NCI-H2171 (cell line): ENCODE measurements at places on chromosomes 3 and 15.

- no peak for DNase-seq
Measured at GRCh38 chr3:27686642-27687041, 35.5 kb downstream of the EOMES start.

GRCh38 chr3:12468276-12468675, 16.0 kb upstream of the TSEN2 start:
- DNase-seq = no peak

GRCh38 chr15:64930019-64930652, 18.4 kb downstream of the ANKDD1A start:
- DNase-seq = no peak

GRCh38 chr3:54917174-54917573, 10.7 kb downstream of the LRTM1 start:
- DNase-seq = no peak

DNA sequence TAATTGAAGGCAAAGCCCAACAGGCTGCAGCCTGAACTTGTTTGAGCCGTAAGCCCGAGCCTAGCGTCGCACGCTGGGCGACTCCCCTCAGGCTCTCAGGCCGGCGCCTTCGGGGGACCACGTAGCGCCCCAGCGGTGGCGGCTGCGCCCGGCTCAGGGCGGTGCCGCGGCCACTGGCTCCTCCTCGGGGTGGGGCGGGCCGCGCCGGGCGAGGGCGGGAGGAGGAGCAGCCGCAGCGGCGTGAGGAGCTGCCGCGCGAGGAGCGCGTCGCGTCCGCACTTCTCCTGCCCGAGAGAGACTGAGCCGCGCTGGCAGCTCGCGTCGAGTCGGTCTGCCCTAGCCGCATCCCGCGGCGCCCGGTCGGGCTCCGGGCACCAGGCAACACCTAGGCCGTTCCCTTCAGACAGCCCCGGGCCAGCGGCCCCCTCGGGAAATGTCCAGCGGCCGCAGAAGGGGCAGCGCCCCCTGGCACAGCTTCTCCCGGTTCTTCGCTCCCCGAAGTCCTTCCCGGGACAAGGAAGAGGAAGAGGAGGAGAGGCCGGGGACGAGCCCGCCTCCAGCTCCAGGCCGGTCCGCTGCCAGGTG, at the start of gene CRYBG3:
Gene CRYBG3, plus strand, starts transcription at position 238 of the 585 bp plus-strand sequence. Its CDS starts 196 bp downstream, at position 434.
- DNase-seq = peak; percentile 83

- DNase-seq = no peak
Measured at GRCh38 chr3:140553591-140553990, 124.3 kb upstream of the TRIM42 start.

- no peak for DNase-seq
Measured at GRCh38 chr15:75646112-75646943, 1.4 kb upstream of the SNX33 start.

- no peak for DNase-seq
Measured at GRCh38 chr3:62184559-62184958, 188.8 kb downstream of the FEZF2 start.

- DNase-seq = no peak
Measured at GRCh38 chr15:64969401-64969800, 20.3 kb downstream of the SPG21 start.

DNA sequence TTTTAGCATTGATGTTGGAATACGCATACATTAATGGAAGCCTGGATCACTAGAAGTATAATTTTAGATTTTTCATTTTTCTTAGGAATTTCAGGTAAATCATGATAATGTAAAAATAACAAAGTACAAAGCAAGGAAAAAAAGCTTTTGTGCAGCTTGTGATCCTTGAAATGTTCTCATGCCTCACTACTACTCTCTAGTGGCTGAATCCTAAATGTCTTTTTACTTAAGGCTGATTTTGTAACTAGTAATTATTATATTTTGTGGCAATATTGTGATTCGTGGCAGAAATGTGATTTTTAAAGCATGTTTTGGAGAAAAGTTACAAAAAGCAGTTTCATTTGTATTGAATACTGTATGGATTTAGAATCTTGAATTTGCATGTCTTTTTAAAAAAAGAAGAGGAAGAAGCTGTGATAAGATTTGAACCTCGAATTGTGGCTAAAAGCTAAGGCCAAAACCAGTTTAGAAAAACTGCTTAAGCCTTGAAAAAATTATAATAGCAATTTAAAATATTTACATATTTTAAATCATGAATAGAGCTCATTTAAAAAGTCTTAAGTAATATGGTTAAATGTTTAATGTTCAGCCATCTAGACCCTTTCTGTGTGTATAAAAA, 39.0 kb downstream of the U2SURP start:
- peak; percentile 3 for DNase-seq

- no peak for DNase-seq
Measured at GRCh38 chr3:155076888-155077287, 3.2 kb upstream of the MME start.

- no peak for DNase-seq
Measured at GRCh38 chr3:105304487-105304886, 62.2 kb upstream of the ALCAM start.

DNA sequence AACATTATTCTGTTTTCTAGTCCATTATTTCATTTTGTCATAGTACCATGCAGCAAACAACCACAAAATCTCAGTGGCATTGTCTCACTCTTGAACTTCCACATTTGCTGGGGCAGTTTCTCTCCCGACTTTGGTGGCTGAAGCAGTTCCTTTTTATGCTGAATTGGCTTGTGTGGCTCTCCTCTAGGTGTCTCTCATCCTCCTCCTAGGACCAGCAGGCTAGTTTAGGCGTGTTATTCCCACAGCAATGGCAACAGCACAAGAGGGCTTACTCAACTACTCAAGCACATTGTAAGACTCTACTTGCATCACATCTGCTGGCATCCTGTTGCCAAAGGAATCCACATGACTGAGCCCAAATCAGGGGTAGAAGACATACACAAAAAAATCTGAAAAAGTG, 201.8 kb upstream of the KCNH8 start:
- DNase-seq = no peak

GRCh38 chr15:71337197-71337845, 222.1 kb downstream of the THSD4 start:
- no peak for DNase-seq

GRCh38 chr3:133041524-133041829, 3.3 kb downstream of the TMEM108 start:
- DNase-seq = no peak

- DNase-seq = no peak
Measured at GRCh38 chr3:4493941-4494894, 1.1 kb downstream of the ITPR1 start.

- DNase-seq = no peak
Measured at GRCh38 chr3:138381950-138382715, 33.8 kb downstream of the MRAS start.

GRCh38 chr15:57393061-57393460, 16.8 kb downstream of the CGNL1 start:
- DNase-seq = no peak

GRCh38 chr3:100395679-100396431, 5.0 kb downstream of the TOMM70 start:
- no peak for DNase-seq

DNA sequence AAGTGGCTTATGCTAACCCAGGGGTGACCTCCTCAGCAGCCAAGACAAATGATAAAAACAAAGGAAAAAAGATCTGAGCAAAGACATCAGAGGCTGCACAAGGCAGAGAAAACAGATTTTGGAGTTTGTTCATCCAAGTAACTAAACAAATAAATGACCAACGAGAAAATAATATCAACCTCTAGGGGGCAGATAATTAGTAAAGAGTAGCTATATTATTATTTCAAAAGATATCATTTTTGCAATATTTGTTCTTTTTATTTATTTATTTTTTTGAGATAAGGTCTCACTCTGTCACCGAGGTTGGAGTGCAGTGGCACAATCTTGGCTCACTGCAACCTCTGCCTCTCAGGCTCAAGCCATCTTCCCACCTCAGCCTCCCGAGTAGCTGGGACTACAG, 101.8 kb downstream of the PCCB start:
- no peak for DNase-seq

DNA sequence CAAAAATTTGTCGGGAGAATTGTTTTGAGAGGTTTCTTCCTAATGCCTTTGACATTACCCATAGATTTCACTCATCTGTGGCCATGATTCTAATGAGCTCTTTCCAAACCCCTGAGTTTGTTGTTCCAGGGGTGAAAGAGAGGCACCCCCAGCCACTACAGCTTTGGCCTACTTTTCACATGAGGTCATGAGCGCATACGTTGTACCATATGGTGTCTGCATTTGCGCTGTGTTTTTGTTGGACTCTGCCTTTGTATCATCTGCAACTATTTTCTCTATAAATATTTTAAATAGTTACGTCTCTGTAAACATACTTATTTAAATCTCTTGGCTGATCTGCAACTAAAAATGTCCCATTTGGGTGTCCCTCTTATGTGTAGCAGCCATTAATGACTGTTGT, 107.9 kb downstream of the LRTM1 start:
- no peak for DNase-seq

DNA sequence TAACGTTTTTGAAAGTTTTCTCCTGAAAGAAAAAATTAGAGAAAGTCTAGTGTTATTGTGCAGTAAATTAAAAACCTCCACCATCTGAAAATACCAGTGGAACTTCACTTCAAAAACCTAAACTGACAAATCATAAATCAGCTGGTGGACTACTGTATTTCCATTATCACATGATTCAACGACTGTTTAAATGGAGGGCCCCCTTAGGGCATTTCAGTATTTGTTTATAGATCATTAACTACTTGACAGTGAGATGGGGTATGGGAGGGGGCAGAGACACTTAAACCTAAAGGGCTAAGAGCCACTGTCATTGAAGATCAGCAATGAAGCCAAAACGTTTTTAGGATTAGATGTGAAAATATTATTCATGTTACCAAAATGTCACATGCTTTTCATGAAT, 8.8 kb upstream of the C15orf61 start:
- DNase-seq = no peak

GRCh38 chr3:143447491-143447890, 327.9 kb downstream of the CHST2 start:
- no peak for DNase-seq

DNA sequence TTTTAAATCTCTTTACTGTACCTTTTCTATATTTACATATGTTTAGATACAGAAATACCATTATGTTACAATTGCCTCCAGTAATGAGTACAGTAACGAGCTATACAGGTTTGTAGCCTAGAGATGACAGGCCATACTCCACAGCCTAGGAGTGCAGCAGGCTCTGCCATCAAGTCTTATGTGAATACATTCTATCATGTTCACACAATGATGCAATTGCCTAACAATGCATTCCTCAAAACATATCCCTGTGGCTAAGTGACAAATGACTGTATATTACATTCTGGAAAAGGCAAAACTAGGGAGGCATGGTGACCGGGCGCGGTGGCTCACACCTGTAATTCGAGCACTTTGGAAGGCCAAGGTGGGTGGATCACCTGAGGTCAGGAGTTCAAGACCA, 192.4 kb upstream of the IGF1R start:
- no peak for DNase-seq

- no peak for DNase-seq
Measured at GRCh38 chr3:128994581-128995546, 988 bp upstream of the CFAP92 start.

- no peak for DNase-seq
Measured at GRCh38 chr3:118075873-118076272, 958.8 kb downstream of the IGSF11 start.

- peak; percentile 30 for DNase-seq
Measured at GRCh38 chr3:113626503-113627371, 69.7 kb downstream of the USF3 start.

- no peak for DNase-seq
Measured at GRCh38 chr3:34178415-34178814, 380.0 kb downstream of the PDCD6IP start.

- no peak for DNase-seq
Measured at GRCh38 chr3:77025471-77025870, 14.4 kb upstream of the ROBO2 start.

GRCh38 chr3:129616713-129617112, 10.2 kb upstream of the PLXND1 start:
- no peak for DNase-seq

- peak; percentile 61 for DNase-seq
Measured at GRCh38 chr15:67839499-67839928, 331 bp downstream of the RNU6-1 start.

DNA sequence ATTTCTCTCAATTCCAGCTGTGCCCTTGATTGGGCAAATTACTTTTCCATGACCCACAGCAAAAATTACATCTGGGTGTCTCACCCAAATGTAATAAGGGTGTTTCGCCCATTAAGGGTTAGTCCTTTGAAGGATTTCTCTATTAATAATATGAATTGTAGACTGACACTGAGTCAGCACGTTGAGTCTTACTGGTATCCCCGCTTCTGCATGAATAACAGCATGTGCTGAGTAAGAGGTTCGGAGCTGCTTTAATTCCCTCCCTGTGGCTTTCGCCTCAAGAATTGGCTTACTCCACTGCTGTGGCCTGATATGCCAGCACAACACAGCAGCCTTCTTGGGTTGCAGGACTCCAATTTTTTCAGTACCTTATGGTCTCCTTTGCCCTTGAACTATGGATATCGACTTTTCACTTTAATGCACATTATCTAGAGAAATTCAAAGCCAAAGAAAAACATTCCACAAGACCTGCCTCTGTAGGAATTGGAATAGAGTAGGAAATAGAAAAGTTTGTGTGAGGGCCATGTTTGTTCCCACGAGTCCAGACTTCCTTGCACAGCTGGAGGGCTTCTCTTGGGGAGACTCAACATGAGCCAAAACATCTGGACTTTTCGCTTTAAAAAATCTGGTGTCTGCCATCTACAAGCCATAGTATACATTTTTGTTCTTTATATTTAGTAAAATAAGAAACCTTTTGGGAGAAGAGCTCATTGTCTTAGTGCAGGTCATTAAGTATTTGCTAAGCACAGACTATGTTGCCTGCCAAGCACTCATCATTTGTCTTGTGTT, 20.7 kb upstream of the ERC2 start:
- no peak for DNase-seq

DNA sequence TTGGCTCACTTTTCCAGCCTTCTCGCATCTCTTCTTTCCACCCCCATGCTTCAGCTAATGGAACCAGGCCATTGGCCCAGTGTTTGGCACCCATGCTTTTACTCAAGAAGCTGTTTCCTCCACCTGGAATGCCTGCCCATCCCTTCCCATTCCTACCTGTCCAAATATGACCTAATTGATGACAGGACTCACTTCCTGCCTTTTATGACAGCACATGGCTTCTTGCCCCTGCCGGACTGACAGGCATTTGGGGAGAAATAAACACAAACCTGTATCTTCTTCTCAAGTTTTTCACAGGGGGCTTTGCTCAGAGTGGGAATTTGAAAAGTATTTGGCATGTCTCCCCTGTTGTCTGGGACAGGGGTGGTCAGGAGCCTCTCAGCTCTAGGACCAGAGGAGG, 120.1 kb downstream of the ABHD5 start:
- DNase-seq = no peak

DNA sequence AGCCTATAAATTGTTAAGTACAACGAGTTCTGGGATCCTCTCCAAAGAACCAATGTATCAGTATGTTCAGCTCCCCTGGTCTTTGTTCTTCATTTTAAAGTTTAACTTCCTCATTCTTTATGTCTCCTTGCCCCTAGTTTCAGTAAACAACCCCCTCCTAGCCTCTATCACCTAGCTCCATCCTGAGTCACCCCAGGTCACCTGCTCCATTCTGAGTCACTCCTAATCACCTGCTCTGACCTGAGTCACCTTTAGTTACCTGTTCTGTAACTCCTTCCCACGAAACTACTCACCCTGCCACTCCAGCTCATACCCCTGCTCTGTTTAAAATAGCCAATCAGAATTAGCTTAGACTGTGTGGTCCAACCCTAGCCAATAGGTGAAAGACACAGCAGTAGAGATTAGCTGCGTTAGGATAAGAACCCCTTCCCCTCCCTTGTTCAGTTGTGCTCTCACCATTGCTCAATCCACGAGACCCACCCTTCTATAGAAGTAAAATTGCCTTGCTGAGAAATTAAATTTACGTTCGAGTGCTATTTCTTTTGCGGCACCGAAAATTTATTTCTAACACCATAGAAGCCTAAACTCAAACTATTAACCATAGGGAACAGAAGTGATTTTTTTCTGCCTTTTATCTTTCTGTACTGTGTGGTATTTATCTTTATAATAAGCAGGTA, 245.0 kb upstream of the ADAMTS9 start:
- no peak for DNase-seq
